ENCODE measurements at places on chromosomes 6 and 20.
A peak's percentile ranks its signal among the peaks of the same experiment; 100 is the strongest.

DNA sequence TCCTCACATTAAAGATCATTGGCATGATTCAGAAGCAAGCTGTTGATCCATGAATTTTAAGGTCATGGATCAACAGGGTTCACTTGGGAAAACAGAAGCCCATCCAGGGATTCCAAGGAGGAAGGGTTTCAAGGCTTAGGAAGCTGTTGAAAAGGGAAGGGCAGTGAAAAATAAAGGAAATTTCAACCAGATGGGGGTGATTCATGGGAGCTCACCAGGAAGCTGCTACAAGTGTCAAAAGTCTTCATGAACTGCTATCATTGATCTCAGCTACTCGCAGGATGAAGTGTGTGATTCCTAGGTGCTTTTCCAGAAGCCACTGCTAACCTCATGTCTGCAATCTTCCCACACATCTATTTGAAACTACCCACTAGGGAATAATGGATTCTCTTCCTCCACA is 26.2 kb downstream of the ADTRP start:
- no peak for DNase-seq

DNA sequence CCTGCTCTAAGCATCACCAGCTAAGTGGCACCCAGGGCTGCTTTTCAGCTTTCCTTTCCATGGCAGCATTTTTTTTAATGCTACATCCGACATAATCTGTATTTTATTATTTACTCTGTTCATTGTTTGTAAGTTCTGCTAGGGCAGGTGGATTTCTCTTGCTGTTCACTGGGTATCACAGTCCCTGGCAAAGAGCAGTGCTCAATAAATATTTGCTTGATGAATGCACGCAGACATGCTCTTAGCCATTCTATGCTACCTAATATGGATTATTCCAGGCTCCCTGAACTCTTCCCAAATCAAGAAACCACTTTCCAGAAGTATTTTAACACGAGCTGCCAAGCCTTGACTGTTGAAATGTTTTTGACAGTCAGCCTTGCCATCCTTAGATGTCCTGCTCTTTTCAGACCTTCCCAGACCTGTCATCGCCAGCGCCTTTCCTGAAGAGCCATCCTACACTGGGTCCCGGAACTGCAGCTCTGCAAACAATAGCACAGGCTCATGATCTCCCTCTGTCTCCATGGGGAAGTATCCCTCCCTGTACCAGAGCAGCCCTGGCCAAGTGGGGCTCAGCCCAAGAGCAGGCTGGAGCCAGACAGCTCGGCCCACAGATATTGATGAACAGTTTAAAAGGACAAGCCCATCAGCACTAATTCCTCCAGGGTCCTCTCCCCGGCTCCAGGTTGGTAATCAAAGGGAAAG is 136.5 kb upstream of the CDH4 start:
- DNase-seq: no peak

GRCh38 chr6:36676141-36677058 is 2.1 kb upstream of the CDKN1A start:
- no peak for DNase-seq

GRCh38 chr6:150293423-150294173 is 75.2 kb upstream of the IYD start:
- DNase-seq: no peak

DNA sequence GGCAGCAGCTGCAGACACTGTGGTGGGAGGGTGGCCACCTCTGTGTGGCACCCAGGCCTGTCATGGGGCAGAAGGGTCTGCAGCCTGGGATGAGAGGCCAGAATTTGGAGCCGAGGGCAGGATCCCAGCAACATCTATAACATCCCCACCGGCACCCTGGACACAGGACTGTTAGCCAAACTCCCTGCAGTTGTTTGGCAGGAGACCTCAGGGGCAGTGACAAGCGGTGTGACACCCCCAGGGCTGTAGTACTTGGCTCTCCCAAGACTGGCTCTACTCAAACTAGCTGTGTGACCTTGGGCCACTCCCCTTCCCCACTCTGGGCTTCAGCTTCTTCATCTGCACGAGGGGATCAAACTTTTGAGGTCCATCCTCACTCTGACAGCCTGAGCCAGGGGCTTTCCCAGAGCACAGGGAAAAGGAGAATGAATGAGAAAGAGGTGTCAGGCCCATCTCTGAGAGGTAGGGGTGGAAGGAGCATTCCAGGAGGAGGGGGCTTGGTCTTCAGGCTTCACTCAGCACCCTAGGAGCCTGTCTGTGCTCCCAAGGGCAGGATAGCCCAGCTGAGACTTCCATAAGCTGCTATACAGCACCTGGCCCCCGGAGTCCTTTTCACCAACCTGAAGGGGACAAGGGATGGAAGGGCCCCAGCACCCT is 64.0 kb downstream of the MDGA1 start:
- DNase-seq: no peak

DNA sequence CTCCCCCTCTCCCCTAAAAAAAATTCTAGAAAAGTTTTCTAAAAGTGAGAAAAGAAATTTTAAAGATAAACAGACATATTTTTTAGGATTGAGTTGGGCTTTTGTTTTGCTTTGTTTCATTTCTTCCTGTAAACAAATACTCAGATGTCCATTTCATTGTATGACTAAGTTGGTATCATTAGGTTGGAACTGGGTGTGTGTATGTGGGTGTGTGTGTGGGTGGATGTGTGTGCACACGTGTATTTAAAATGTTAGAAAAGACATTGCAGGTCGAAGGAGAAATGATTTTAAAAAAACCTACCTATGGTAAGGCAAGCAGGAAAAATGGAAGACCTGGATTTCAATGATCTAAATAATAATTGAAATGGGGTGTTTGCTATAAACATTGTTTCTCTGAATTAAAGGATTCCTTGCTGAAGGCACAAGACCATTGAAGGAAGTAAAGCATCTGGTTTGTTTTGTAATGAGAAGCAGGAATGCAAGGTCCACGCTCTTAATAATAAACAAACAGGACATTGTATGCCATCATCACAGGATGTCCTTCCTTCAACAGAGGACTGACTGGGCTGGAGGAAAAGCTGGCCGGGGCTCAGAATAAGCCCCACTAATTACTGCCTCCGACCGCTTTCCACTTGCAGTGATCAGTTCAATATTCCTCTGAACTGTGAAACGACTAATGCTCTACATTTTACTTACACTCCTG is 996 bp upstream of the PRDM1 start:
- no peak for DNase-seq

DNA sequence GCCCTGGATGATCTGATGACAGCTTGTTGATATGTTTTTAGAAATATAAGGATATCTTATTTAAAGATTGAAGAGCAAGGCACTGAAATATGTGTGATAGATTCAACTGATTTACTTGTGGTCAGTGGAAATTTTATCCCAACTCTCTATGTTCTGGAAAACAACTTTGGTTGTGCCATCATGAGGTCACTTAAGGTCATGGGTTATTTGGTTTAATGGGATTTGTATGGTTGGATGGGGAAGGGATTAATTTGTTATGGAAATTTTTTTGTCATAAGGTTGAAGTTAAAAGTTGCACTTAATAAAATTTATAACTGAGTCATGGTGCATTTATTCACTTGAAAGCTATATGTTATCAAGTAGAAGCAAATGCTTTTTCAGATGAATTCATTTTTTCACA is 214.3 kb upstream of the LAMP5 start:
- no peak for DNase-seq

GRCh38 chr6:131778169-131778568 is 29.7 kb upstream of the ENPP1 start:
- no peak for DNase-seq

GRCh38 chr20:7714549-7714948 is 225.7 kb downstream of the HAO1 start:
- DNase-seq: no peak

- no peak for DNase-seq
Observed at GRCh38 chr6:134058622-134059366, 6.4 kb upstream of the SLC2A12 start.

DNA sequence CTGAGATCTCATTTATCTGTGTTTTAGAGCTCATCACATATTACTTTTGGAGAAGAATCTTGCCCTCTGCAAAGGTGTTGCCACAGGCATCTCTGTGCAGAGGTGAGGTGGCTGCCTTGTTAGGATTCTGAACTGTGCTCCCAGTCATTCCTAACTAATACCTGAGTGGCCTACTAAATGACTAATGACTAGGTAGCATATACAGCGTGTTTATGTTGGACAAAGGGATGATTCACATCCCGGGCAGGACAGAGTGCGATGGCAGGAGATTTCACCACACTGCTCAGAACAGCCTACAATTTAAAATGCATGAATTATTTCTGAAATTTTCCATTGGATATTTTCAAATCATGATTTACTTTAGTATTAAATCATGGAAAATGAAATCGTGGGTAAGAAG is 23.1 kb upstream of the CGA start:
- DNase-seq: no peak

- DNase-seq: no peak
Observed at GRCh38 chr6:159801935-159802334, 1.9 kb downstream of the PNLDC1 start.

GRCh38 chr20:3181270-3181669 is 7.9 kb upstream of the LZTS3 start:
- no peak for DNase-seq

- no peak for DNase-seq
Observed at GRCh38 chr20:3452690-3453089, 18.1 kb upstream of the ATRN start.

- DNase-seq: no peak
Observed at GRCh38 chr6:125182237-125183008, 28.9 kb downstream of the TPD52L1 start.

DNA sequence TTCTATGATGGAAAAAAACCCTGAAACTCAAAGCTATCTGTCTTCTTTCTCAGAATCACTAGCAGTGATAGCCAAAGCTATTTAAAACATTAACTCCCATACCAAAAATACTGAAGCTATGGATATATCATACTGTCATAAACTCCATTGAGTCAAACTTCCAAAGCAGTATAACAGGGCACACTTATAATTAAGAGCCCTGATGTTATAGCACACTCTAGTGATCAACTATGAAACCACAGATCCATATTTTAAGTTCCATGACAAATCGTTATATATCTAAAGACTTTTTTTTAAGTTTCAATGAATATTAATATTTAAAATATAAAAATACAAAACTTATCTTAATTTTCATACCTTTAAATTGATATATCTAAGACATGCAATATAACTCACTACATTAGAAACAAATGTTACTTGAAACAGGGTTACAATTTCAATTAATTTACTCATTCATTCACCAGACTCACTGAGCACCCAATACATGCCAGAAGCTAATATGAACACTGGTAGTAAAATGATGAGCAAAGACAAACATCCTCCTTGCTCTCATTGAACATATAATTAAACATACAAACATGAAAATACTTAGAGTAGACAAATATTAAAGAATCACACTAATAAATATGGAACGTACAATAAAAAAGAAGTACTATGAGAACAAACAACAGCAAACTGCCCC is 69.3 kb downstream of the IBTK start:
- DNase-seq: no peak

- peak; percentile 85 for DNase-seq
Observed at GRCh38 chr6:29553268-29554057, 6.1 kb downstream of the UBD start.

GRCh38 chr20:32364554-32365208 is 6.5 kb downstream of the ASXL1 start:
- no peak for DNase-seq

GRCh38 chr20:25005220-25005619 is 12.7 kb upstream of the APMAP start:
- no peak for DNase-seq

DNA sequence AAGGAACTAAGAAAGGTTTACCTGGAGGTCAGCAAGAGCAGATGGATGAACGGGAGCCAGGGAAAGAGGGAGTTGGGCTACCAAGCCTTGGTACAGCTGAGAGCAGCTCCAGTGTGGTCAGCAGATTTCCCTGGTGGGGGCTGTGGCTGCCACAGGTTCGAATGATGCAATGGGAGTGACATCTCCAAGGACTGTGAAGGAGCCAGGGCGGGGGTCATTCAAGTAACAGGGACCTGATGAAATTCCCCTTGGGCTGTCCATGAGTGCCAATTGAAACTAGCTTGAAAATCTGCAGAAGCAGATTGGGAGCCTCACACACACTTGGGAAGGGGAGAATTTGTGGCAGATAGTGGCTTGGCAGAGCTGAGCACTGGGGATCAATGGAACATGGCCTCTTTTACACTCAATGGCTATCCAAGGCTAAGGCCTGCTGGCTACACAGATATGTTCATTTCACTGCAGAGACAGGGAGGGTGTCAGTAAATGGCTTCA is 247.0 kb upstream of the ECI2 start:
- DNase-seq: no peak

GRCh38 chr6:111663692-111664564 is 58.2 kb upstream of the TRAF3IP2 start:
- DNase-seq: peak; percentile 57

DNA sequence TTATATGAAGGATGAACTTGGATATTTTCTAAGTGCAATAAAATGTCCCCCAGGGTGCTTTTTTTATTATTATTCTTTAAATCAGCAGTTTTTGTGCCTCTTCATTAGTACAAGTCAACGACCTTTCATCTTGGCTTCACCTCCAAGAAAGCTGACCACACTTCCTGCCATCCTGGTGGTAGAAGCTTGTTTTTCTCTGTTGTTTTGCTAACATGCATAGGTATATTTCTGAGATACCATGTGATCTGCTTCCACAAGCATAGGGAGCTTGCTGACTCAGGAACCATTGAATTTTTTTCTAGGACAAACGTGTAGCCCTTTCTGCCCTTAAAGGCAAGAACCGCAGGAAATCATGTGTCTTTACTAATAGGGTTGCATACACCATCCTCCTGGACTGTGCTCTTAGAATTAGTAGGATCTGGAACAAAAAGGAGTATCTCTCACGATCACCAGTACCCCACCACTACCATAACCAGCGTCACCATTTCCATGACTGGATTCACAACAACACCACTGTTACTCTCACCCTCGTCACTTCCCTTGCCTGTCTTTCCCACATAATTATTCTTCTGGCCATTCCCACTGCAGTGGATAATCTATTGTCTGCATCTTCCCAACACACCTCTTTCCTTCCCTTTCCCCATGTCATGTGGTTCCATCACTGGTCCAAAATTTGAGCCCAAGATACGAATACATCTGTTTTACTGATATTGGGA is 207.1 kb downstream of the MAFB start:
- DNase-seq: no peak

- no peak for DNase-seq
Observed at GRCh38 chr6:18663011-18663410, 275.9 kb downstream of the RNF144B start.

Measured in lower lobe of right lung (tissue), 2 donors.